NCI-H460 (cell line): ENCODE measurements at places on chromosomes 7 and 10.

DNA sequence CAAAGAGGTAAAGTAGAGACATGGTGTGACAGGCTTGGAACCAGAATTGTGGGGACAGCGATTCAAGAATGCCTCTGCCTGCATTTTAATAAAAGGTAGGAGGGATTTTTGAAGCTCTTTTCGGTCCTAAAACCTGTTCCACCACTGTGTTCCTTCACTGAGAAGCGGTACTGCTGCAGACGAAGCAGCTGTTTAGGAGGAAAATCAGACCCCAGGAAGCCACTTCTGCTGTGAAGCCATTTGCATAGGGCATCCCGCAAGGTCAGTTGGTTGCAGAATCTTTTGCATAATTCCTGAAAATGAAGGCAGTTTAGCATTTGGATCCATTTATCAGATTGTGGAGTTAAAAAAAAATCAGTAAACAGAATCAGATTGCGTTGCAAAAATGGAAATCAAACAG is 183.3 kb upstream of the PRKCQ start:
- DNase-seq: no peak

DNA sequence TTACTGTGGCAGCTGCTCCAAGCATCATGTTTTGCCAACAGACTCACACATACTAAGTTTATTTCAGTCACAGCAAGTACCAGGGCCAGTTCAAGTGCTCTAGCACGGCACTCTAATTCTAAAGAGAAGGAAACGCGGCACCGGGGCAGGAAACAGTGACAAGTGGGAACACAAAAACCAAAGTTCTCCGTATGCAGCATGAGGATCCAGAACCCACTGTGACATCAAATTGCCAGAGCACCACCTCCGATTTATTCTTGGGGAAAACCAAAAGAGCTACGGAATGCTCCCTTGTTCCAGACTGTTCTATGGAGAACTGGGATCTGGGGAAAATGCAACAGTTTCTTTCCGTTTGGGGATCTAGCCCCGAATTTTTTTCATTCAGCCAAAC is 448 bp upstream of the PTER start:
- DNase-seq: no peak

DNA sequence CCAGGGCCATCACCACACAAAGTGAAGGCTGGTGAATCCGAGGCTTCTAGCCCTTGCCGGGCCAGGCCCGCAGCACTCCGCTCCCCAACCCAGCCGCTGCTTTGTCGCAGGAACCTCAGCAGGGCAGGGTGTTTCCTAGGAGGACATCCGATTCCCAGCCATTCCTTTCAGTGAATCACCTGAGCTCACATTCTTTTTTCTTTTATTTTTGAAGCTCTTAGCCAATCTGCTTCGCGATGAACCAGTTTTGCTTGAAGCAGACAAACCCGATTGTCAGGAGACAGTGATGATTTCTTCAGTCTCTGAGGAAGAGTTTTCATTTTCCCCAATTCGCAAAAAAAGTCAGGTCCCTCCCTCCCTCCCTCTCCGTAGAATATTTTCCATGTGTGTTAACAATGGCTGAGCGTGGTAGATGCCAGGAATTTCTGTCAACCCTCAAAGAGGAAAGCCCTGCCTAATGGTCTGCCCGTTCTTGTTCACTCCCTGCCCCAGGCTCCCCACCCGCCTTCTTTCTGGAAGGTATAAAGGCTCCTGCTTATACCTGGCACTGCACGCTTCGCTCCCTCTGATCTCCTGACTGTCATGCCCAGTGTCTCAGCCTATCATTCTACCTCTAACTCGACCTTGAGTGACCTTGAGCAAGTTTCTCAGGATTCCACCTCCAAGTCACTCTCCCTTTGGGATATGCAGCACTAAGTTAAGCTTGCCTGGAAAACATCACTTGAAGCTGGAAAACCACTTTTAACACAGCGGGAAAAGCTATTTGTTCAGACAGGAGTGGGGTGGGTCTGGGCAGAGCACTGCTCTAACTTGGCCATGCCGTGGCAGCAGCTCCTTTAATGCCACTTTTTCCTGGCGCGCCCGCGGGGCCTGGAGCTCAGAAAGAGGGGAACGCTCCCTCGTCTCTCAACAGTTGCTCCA is 35.1 kb downstream of the EGFR start:
- no peak for DNase-seq

- DNase-seq: no peak
Measured at GRCh38 chr7:155460926-155461613, 3.1 kb downstream of the EN2 start.
